ENCODE measurements at places on chromosomes 2 and 18.

DNA sequence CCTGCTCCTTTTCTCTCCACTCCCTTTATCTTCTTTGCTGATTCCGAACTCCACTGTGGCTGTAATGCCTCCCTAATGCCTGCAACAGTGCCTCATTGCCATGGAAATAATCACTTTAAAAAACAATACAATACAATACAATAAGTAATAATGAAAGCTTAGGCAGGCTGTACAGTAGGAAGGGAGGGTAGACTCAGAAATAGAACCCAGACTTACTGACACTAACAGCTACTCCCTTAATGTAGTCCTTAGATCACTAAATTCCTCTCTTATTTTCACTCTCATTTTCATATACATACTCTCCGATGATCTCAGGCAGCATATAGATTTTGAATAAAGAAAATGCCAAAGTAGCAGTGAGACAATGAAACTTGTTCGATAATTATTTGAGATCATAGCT is 70.2 kb downstream of the DLGAP1 start:
- no peak for DNase-seq

GRCh38 chr2:11679486-11680181 is 9.6 kb upstream of the NTSR2 start:
- DNase-seq, result no peak

GRCh38 chr2:206736935-206737334 is 18.7 kb upstream of the DYTN start:
- DNase-seq, result no peak

DNA sequence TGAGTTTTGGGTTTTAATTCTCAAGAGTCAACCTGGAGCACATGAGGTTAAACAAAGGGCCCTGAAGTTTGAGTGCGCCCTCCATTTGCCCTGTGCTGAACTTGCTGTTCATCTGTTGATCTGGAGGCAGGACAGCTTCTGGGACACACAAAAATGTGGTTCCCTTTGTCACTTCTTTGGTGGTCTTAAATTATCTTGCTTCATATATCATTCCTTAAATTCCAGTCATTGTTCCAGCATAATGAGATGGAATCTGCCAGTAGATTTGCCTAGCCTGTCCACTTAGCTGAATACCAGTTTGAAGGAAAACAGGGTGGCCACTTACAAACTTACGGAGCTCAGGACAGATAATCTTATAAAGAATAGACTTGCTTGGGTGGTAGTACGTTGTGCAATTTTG is 916 bp downstream of the CETN1 start:
- no peak for DNase-seq

DNA sequence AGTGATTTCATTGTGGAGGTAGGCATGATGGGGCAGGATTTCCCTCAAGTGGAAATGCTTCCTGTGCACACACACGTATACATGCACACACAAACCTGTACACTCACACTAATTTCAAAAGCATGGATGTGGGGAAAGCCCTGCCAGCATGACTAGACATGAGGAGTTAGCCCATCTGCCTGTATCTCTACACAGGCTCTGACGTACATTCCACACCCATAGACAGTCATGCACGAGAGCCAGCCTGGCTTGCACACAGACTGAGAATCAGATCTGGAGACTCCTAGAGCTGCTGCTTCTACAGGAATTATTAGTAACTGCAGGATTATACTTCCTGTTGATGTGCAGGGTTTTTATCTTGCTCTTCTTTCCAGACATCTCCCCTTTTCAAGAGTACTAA is 27.3 kb upstream of the NFU1 start:
- no peak for DNase-seq

- no peak for DNase-seq
These were observed 51.5 kb upstream of the PHLPP1 start for GRCh38 chr18:62663731-62664336.

DNA sequence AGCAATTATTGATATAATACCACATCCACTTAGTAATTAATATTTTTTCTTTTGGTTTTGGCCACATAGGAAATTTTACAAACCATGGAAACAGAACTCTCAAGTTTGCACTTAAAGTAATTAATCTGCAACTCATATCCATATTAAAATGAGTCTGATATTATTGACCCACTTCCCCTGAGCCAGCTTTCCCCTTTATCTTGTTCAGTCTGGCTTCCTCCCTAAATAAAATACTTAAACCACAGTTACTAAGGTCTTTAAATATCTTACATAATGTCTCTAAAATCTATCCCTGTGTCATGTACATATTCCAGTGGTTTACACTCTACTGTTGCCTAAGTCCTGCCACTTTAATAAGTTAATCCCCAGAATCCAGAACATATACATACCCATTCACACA is 564.9 kb upstream of the FSHR start:
- DNase-seq, result no peak

DNA sequence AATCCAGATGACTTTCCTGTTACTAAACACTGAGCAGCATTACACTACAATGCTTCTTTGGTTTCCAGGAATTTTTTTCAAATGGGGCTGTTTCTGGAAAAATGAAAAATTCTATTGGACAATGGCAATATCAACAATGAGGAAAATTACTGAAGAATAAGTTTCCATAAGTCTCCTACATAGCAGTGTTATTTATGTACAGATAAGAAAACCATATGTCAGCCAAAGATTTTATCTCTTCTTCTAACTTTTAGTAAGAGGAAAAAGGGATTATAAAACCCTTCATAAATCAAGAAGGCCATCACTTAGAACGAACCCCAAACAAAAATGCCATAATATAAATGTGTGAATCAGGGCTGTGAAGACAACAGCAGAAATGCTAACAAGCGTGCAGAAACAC is 31.6 kb upstream of the NOSTRIN start:
- DNase-seq, result no peak

GRCh38 chr2:49032126-49032525 is 122.2 kb downstream of the FSHR start:
- DNase-seq, result no peak

DNA sequence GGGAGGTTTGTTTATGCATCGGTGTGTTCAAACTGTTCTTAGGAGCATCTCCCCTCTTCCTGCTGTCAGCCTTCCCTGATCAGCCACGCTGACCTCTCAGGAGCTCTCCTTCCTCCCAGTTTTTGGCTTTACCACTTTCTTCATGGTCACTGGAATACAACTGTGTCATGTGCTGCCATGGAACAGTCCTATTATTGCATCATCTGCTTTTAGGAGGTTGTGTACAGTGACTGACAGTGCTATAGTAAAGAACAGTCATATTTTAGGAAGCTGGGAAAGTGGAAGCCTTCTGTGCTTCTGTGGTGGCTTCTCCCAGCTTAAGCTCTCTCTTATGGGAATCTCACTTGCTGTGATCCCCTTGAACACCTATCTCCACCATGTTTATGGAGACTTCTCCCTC is 165.5 kb downstream of the TPGS2 start:
- DNase-seq, result no peak

- no peak for DNase-seq
These were observed 237 bp downstream of the SLC39A6 start for GRCh38 chr18:36128907-36129299.

- no peak for DNase-seq
These were observed 272.9 kb downstream of the PAX3 start for GRCh38 chr2:222025881-222026271.

GRCh38 chr2:96970910-96971309 is 15.5 kb downstream of the FAM178B start:
- no peak for DNase-seq

DNA sequence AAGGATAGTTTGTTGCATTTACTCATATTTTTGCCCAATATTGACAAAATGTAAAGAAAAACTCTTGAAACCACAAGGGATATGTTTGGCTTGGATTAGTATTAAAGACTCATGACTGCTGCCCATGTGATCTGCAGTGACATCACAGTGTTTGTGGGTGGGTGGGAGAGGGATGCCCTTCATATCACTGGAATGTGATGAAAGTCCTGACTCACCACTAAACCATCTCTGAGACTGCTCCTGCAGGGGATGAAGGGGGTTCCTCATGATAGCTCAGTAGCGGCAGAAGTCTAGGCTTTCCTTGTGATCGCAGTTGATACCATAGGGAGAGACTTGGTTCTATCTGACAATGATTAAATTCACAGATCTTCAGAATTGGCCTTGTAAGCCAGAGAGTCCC is 451.2 kb downstream of the CNTNAP5 start:
- no peak for DNase-seq

DNA sequence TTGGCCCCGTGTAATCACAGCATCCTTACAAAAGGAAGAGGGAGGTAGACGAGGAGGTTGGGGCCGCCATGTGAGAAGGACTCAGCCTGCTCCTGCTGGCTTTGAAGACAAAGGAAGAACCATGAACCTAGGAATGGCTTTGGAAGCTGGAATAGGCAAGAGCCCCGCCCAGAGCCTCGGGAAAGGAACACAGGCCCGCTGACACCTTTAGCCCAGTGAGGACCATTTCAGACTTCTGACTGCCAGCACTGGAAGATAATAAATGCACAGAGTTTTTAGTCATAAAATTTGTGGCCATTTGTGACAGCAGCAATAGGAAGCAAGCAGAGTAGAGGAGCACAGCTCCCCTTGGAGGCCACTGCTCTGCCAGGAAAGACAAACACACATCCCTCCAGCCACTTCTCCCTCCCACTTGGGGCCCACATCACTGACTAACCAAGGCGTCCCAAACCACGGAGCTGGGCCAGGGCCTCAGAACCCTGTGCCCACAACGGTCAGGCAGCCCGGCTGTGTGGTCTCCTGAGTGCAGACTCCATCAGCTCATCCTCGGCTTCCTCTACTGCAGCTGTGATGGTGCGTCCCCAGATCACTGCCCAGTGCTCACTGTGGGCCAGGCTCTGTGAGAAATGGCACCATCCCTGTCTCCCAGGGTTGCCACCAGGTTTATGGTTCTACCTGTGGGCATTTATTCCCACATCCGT is 39.7 kb downstream of the TFCP2L1 start:
- DNase-seq, result no peak

DNA sequence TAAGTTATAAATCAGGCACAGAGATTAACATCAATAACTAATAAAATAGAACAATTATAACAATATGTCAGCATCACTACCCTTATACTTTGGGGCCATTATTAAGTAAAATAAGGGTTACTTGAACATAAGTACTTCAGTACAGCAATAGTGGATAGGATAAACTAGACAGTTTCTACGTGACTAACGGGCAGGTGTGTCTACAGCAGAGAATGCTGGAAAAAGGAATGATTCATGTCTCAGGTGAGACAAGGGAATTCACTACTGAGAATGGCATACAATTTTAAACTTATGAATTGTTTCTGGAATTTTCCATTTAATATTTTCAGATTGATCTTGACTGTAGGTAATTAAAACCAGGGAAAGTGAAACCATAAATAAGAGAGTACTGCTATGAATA is 5.5 kb downstream of the WDR75 start:
- DNase-seq, result no peak

- no peak for DNase-seq
These were observed 45.1 kb downstream of the ARHGEF33 start for GRCh38 chr2:38934742-38935141.

GRCh38 chr2:9477914-9478313 is 3.6 kb downstream of the IAH1 start:
- DNase-seq, result no peak

- no peak for DNase-seq
These were observed 54.0 kb upstream of the GPR45 start for GRCh38 chr2:105187531-105187930.

- DNase-seq, result no peak
These were observed 306.2 kb upstream of the CXCR4 start for GRCh38 chr2:136424112-136424511.

DNA sequence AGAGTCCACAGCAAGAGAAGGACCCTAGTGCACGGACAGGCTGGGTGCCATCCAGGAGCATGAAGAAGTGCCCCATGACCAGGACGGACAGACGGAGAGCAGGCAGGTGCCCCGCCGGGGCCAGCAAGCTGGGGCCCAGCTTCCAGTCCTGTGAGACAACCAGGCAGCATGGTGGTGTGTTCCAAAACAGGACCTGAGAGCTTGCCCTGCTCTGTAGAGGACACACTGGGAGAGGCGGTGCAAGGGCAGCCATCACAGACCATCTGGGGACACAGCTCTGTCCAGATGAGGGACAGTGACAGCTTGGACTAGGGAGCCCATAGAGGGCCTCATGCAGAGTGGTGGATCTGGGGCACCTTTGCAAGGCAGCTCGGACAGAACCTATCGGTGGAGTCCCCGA is 279.8 kb downstream of the EIPR1 start:
- DNase-seq, result no peak

DNA sequence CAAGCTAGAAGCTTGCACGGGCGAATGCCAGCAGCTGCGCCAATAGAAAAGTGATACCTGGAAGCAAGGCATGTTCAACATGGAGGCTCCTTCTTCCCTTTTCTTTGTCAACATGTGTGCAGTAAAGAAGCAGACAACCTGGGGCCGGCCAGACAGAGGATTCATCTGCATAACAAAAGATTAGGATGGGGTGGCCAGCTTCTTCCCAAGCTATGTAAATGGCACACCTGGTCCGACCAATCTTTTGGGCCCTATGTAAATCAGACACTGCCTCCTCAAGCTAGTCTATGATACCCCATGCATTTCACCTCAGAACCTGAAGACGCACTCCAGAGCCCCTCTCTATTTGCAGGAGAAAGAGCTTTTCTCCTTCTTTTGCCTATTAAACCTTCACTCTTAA is 66.4 kb upstream of the TGFA start:
- no peak for DNase-seq

DNA sequence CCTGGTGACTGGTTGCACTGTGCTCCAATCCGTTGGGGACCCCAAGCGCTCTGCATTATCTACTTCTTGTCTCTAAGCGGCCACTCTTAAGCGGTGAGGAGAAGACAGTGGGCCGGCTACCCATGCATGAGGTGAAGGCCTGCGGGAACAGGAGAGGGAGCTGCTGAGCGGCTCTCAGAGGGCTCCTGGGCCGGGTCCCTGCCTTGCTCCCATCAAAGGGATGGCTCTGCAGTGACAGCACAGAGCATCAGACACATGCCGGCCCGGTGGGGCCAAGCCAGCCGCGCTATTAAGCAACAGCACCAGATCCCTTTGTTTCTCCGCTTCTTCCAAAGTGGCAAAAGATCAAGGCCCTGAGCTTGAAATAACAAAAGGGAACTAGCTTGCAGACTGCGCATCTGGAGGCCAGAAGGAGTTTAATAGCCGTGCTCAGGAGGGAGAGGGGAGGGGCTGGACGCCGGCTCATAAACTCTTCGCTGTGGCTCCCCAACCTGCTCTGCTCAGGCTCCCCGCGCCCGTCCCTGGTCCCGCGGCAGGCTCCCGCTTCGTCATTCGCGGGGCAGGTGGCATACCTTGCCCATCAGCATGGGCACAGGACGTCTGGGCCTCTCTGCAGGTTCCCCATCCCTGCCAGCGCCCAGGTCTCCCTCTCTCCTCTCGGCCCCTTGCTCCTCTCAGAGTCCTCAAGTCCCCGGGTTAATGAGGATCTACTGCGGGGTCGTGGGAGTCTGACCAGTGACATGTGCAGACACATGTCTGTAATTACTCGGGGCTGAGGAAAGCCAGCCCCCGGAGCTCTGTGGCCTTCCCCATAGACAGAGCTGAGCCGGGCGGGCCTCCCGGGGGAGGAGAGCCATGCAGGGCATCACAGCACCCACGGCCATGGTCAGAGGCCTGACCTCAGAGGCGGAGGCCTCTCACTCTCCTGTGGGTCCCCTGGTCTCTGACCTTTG is 96.7 kb downstream of the ASB1 start:
- DNase-seq, result no peak
